ENCODE measurements at places on chromosomes 2 and 18. TPM values are rescaled to one million over a fixed set of nuclear protein-coding genes. Genes with fewer than 3 reads are reported as not detected.
A peak's percentile ranks its signal among the peaks of the same experiment; 100 is the strongest.

HRH4 gene
- total RNA-seq, result not detected

LAMA3 gene
- not detected for total RNA-seq

ABHD1 gene
- total RNA-seq, result 2.4 TPM

SULT1C4 gene
- not detected for total RNA-seq

EGR4 gene
- total RNA-seq, result 0.14 TPM

DSG1 gene
- 16.2 TPM for total RNA-seq

NEMP2 gene
- 11.1 TPM for total RNA-seq

RETSAT gene
- 23.0 TPM for total RNA-seq

MDH1B gene
- total RNA-seq, result 2.8 TPM

DTNA gene
- not detected for total RNA-seq

GRCh38 chr2:207525296-207525695 is 4.5 kb upstream of the CREB1 start:
- DNase-seq, result no peak
- no peak overlapping the region for H3K27ac ChIP-seq
- no peaks in the 10 kb centered on the region for H3K27me3 ChIP-seq

GRCh38 chr2:2747797-2748301 is 416.8 kb upstream of the MYT1L start:
- H3K27ac ChIP-seq, result no peak overlapping the region
- H3K4me3 ChIP-seq, result no peak overlapping the region
- H3K36me3 ChIP-seq, result no peaks in the 10 kb centered on the region
- no peak for DNase-seq
- H3K27me3 ChIP-seq, result no peaks in the 10 kb centered on the region

DNA sequence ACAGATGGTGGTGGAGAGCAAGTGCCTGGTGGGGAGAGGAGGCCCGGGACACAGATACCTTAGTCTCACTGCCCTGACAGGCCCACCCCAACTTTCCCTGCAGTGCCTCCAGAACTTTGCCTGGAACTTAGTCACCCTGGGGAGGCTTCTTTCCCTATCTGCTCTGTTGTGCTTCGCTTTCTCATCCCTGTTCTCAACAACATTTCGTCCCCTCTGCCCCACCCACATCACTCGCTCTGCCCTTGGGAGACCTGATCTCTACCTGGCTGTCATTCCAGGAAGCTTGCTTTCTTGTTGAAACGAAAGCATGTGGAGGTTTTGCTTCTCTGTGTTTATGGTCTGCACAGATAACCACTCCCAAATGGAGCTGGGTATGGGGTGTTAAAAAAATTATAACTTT is 93.8 kb downstream of the PRKCE start:
- H3K4me3 ChIP-seq, result no peak overlapping the region
- DNase-seq, result no peak
- no peaks in the 10 kb centered on the region for H3K27me3 ChIP-seq
- peaks cover 58% of the 10 kb centered on the region for H3K4me1 ChIP-seq

GRCh38 chr2:176484838-176485237 is 215.6 kb downstream of the MTX2 start:
- H3K4me3 ChIP-seq, result no peak overlapping the region
- no peaks in the 10 kb centered on the region for H3K27me3 ChIP-seq
- no peak overlapping the region for H3K27ac ChIP-seq
- H3K36me3 ChIP-seq, result no peaks in the 10 kb centered on the region
- H3K4me1 ChIP-seq, result peaks cover 35% of the 10 kb centered on the region

DNA sequence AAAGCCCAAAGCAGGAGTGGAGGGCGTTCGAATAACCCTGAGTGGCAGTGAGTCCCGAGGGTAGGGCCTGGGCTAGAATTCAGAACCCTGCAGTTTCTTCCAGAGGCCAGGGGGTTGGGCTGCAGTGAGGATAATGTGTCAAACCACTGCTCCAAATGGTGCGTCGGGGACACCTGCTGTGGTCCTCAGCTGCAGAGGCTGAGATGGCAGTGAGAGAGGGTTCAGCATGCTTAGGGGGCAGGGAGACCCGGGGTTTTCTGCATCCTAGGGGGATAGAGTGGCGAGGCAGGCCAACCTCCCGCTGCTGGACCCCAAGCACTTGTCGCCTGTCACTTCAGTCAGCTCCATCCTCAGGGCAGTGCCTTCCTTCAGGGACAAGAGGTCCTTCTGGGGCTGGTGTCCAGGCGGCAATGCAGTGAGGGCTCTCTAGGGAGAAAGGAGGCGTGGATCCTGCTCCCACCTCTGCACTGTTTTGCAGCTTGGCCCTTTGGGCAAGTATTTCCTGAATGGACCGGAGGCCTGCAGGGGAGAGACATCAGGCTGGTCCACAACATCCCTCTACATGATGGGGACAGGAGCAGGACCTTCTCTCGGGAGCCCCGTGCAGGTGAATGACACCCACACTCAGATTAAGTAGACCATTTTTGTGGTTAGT is 8.4 kb upstream of the NTSR2 start:
- no peaks in the 10 kb centered on the region for H3K27me3 ChIP-seq
- no peak overlapping the region for H3K27ac ChIP-seq
- no peaks in the 10 kb centered on the region for H3K36me3 ChIP-seq
- no peaks in the 10 kb centered on the region for H3K4me1 ChIP-seq
- no peak overlapping the region for H3K4me3 ChIP-seq
- DNase-seq, result no peak

- no peak overlapping the region for H3K4me3 ChIP-seq
- H3K4me1 ChIP-seq, result no peaks in the 10 kb centered on the region
- H3K27ac ChIP-seq, result no peak overlapping the region
- no peaks in the 10 kb centered on the region for H3K27me3 ChIP-seq
- no peaks in the 10 kb centered on the region for H3K36me3 ChIP-seq
Measured at GRCh38 chr2:117851969-117852368, 37.5 kb downstream of the DDX18 start.

- H3K4me3 ChIP-seq, result no peak overlapping the region
- H3K4me1 ChIP-seq, result peaks cover 66% of the 10 kb centered on the region
- DNase-seq, result peak; percentile 63
- no peaks in the 10 kb centered on the region for H3K27me3 ChIP-seq
- peak overlapping the region; percentile 23 for H3K27ac ChIP-seq
Measured at GRCh38 chr18:2961821-2962220, 51.1 kb downstream of the LPIN2 start.

GRCh38 chr2:45028276-45028675 is 19.0 kb upstream of the SIX2 start:
- no peak overlapping the region for H3K27ac ChIP-seq
- H3K36me3 ChIP-seq, result no peaks in the 10 kb centered on the region
- DNase-seq, result no peak
- no peak overlapping the region for H3K4me3 ChIP-seq
- no peaks in the 10 kb centered on the region for H3K27me3 ChIP-seq
- peaks cover 7% of the 10 kb centered on the region for H3K4me1 ChIP-seq

DNA sequence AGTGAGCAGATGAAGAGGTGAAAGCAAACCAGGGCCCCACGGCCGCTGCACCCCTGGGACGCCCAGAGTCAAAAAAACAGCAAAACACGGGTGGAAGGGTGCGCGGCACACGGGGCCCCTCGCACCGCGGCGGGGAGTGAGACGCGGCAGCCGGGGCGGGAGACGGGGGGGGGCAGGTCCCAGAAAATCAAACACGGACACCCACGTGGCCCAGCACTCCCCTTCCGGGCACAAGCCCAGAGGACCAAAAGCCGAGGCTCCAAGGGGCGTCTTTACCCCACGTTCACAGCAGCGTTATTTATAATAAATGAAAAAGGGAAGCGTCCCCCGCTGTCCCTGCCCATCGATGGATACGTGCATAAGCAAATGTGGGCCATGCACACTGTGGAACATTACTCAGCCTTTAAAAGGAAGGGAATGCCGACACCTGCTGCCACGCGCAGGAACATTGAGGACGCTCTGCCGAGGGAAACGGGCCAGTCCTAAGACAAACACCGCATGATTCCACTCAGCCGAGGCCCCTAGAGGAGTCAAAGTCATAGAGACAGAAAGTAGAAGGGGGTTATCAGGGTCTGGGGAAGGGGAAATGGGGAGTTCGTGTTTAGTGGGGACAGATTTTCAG is 677 bp upstream of the COPS9 start:
- peaks cover 6% of the 10 kb centered on the region for H3K36me3 ChIP-seq
- H3K4me1 ChIP-seq, result peaks cover 31% of the 10 kb centered on the region
- H3K27me3 ChIP-seq, result no peaks in the 10 kb centered on the region
- H3K4me3 ChIP-seq, result peak overlapping the region; percentile 100
- no peak overlapping the region for H3K27ac ChIP-seq

GRCh38 chr2:197994751-197995150 is 190.4 kb downstream of the PLCL1 start:
- H3K4me3 ChIP-seq, result no peak overlapping the region
- no peaks in the 10 kb centered on the region for H3K4me1 ChIP-seq
- H3K36me3 ChIP-seq, result no peaks in the 10 kb centered on the region
- H3K27me3 ChIP-seq, result no peaks in the 10 kb centered on the region

DNA sequence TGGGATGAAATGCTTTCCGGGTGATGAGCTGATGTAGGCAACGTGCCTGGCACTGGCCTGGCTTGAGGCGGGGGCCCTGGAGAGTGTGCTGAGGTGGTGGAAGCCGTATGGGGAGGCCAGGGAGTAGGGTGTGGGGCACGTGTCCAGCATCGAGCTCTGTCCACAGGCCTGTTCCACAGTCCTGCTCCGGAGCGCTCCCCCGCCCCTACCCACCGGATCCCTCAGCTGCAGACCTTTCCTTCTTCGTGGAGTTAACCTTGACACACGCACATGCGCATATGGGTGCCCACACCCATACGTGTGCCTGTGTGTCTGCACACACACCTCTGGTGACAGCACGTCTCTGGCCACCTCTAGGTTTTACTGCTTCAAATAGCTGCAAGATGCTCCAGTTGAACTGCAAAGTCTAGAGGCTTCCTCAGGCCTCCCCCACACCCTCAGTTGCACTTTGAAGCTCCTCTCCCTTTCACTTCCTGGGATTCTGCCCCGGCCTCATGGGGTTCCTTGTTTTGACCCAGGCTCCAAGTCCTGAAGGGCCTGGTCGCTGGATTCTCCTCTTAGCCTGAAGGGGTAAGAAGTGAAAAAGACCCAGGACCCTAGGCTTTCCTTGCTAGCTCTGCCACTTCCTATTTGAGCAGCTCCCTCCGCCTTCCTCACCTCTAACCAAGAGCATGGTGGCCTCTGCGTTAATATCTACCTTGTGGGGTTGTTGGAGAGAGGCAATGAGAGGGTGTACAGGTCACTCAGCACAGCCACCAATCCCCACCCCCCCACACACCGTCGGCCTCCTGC is 49.5 kb downstream of the INHBB start:
- no peak overlapping the region for H3K4me3 ChIP-seq
- no peaks in the 10 kb centered on the region for H3K36me3 ChIP-seq

- H3K27ac ChIP-seq, result no peak overlapping the region
- H3K4me3 ChIP-seq, result no peak overlapping the region
- no peaks in the 10 kb centered on the region for H3K27me3 ChIP-seq
- H3K4me1 ChIP-seq, result no peaks in the 10 kb centered on the region
- no peaks in the 10 kb centered on the region for H3K36me3 ChIP-seq
Measured at GRCh38 chr2:178237488-178238153, 43.3 kb downstream of the OSBPL6 start.

- H3K36me3 ChIP-seq, result no peaks in the 10 kb centered on the region
- H3K4me3 ChIP-seq, result no peak within 1 kb of the TSS
- DNase-seq, result no peak
- no peaks in the 10 kb centered on the region for H3K27me3 ChIP-seq
- no peak within 1 kb of the TSS for H3K27ac ChIP-seq
Measured at GRCh38 chr18:61333271-61333745, at the start of gene CDH20. Gene CDH20, plus strand, starts transcription at chr18:61333430.
